ENCODE measurements at places on chromosomes 11 and 22.

GRCh38 chr11:71420455-71421241 is 27.5 kb downstream of the DHCR7 start:
- DNase-seq: peak; percentile 42

DNA sequence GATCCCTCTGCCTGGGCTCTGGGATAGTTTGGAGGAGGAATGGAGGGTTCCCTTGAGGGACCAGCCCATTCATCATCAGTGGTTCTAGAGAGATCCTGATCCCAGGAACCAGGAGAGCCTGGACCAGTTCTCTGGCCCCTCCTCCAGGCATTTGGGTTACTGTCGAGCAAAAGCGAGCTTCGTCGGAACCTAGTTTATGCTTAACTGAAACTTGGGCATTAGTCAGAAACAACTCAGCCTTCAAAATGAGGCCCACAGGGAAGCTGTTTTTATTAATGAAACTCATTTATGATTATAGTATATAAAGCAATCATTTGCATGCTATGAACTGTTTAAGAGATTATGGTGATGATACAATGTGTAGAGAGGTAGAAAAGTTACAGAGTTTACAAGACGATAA is 61.4 kb downstream of the LIF start:
- DNase-seq: no peak

DNA sequence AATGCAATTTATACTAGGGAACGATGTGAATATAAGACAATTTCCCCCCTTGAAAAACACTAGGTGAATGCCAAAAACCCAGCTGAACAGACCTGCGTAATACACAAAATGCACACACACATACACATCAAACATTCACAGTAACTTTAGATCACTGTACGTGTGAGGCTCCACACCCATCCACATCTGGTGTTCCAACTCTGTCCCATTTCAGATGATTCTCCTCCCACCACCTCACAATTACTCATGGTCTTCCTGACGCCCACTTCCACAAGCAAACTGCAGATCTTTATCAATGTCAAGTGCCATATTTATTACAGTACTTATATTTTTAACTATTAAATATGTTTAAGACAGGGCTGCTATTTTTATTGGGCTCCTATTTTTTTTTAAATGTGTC is 57.8 kb upstream of the TENM4 start:
- no peak for DNase-seq

DNA sequence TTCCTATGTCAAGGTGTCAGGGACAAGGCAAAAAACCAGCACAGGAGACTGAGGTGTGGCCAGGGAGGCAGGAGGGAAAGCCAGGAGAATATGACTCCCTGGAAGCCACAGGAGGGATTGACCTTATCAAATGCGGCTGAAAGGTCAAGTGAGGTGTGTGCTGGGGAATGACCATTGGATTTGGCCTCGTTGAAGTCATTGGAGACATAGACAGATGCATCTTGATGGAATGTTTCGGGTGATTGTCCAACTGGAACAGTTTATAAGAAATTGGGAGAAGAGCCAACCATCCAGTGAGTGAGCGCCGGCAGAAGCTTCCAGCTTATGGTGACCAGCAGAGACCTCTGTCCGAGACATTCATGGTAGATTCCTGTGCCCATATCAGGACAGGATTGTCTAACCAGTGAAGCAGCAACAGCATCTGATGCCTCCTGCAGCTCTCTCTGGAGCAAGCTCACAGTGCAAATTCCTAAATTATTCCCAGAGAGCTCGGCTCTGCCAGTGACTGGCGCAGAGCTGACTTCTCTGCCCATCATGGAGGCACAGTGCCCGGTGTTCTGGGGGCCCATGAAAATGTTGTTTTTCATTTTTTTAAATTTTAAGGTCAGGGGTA is 95.4 kb downstream of the MYO18B start:
- no peak for DNase-seq

DNA sequence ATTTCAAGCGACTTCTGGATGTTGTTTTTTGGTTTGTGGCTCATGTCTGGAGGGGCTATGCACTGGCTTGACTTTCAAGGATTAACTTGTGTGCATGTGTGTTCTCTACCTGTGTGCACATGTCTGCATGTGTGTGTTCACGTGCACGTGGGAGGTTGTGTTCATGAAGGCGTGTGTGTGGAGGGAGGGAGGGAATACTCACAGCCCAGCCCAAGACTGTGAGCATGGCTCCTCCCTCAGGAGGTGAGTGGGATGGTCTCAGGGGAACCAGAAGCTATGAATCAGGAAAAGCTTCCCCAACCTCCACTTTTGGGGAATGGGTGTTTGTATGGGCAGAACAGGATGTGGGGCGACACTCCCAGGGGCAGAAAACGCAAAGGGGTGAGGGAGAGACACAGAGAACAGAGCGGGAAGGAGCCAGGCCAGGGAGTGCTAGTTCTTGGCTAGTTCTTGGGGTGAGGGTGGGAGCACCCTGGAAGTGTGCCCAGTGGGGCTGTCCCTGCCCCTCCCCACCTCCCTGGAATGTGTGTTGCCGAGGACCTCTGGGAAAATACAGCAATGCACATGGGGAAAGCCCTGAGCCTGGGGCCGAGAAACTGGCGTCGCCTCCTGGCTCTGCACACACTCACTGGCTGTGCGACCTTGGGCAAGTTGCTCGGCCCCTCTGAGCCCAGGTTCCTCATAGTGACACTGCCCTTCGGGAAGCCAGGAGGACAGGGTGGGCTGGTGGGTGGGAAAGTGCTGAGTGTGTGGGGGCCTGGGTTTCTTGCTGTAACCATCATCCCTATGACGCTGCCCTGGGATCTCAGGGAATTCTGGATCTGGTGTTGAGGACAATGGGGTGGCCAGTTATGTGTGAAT is 16.9 kb upstream of the ALX4 start:
- no peak for DNase-seq

GRCh38 chr11:45794169-45794568 is 10.8 kb upstream of the SLC35C1 start:
- no peak for DNase-seq

GRCh38 chr22:23228503-23228902 is 48.2 kb downstream of the BCR start:
- DNase-seq: no peak

- no peak for DNase-seq
Observed at GRCh38 chr11:13644997-13645687, 23.3 kb upstream of the FAR1 start.

DNA sequence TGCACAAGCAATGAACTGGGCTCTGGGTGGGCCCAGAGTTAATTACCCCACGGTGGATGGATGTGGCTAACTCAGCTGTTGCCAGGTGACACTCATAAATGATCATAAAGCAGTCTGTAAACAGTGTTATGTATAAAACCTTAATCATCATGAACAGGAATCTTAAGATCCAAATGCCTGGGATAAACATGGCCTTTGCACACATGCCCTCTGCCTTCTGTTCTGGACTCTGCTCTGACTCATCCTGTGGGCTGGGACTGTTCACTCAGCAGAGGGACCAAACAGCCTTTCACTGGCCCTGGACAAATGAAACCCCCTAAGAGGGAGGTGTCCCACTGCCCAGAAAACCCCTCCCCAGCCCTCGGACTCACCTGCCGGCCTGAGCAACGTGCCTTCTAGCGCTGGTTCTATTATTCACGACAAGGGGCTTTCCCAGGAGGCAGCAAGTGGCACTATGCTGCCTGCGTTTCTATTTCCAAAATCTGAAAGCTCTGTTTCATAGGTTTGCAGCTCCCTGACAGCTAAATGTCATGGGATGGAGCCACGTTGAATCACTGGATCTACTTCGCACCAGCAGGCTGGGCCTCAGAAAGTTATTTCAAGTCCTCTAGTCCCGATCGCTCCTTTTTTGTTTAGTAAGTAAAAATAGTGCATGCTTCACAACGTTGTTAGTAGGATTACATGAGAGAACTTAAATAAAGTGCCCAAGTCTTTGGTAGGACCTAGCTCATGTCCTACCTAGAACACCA is 53.0 kb downstream of the LARGE1 start:
- DNase-seq: no peak

GRCh38 chr11:71542879-71543777 is 5.1 kb upstream of the KRTAP5-9 start:
- DNase-seq: peak; percentile 26

GRCh38 chr22:27988704-27989103 is 69.6 kb upstream of the PITPNB start:
- no peak for DNase-seq

- DNase-seq: no peak
Observed at GRCh38 chr11:72702096-72702495, 27.9 kb upstream of the PDE2A start.

GRCh38 chr11:124193221-124194010 is 10.3 kb downstream of the OR10D3 start:
- no peak for DNase-seq
